ENCODE measurements at places on chromosomes 6 and 20.

DNA sequence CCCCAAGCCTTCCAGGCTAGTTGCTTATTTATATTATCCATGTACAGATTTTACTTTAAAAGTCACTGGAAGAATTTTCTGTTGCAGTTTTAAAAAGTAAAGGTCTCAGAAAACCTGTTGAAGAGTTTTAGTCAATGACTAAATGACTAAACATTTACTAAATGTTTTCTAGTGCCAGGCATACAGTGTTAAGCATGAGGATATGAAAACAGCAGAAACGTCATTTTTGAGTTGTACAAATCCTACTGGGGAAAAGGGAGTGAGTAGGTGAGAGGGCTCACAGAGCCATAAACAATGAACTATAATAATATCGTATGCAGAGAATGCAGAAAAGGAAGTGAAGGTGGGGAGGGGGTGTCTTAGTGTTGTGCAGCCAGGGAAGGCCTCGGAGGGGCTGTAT lies 66.3 kb downstream of the MAN1A1 start:
- no peak for DNase-seq

DNA sequence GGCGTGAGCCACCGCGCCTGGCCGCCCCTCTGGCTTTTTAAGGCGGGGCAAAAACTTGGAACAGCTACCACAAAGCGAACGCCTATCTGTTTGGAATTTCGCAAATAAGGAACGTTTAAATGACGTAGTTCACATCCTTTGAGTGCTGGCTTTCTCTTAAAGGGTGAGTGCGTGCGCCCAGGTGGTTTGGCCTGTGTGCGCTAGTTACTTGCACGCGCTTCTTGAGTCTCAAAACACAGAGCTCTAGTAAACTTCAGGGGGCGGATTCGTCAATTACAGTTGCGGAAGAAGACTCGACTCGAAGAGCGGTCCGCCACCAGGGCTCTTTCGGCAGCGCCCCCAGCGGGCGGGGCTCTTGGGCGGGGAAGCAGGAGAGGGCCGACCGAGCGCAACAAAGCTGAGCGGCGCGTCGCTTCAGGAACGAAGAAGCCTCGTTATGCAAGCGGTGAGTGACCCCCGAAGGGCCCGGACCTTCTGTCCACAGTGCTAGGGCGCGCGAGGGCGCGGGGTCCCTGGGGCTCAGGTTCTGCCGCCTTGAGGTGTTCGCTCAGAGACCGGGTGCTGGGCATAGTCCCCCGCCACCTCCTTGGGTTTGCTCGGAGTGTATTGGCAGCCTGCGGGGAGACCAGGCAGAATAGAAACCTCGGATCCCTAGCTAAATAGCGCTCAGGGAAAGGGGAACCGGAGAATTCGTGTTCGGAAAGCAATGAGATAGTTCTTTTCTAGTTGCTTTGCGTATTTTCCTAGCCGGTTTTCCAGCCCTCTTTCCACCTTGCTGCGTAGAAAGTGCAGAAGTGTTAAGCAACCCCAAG lies at the start of gene SYCP2L:
SYCP2L (plus strand) TSS at position 362 of the 812 bp plus-strand sequence; CDS start at position 437, 75 bp downstream.
- no peak for DNase-seq

GRCh38 chr20:62964700-62965099 lies 12.2 kb downstream of the SLC17A9 start:
- no peak for DNase-seq

GRCh38 chr6:90586546-90586835 lies 381 bp downstream of the MAP3K7 start:
- DNase-seq = no peak

DNA sequence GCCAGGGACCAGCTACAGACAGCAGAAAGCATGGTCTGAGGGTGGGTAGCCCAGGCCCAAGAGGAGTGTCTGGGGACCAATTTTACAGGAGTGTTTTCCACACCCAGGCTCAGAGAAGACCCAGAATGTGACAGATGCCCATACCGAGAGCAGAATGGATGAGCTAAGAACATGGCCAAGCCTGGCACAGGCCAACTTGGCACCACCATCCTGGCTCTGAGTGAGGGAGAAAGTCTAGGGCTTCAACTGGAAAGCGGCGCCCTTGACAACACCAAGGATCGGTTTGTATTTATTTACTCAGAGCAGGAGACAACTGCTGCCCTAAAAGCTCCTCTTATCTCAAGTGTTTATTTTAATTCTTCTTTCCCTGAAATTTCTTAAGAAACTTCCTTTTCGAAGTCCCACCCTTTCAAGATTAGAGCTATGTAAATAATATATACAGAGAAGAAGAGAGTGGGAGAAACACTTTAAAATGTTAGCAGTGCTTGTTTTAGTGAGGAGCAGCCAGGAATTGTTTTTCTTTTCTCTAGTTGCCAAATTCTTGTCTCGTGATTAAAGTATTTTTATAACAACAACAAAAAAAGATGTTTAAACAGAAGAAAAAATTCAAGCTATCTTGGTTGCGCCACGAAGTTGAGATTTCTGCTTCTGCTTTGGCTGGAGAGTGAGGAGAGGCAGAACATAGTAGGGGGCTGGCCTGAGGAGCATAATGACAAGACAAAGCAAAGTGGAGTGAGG lies 16.2 kb downstream of the TNXB start:
- no peak for DNase-seq

- no peak for DNase-seq
Observed at GRCh38 chr20:6122873-6123648, at the start of gene FERMT1. Gene FERMT1, minus strand, starts transcription at chr20:6123030. Its CDS starts 3,476 bp downstream, at chr20:6119554.

DNA sequence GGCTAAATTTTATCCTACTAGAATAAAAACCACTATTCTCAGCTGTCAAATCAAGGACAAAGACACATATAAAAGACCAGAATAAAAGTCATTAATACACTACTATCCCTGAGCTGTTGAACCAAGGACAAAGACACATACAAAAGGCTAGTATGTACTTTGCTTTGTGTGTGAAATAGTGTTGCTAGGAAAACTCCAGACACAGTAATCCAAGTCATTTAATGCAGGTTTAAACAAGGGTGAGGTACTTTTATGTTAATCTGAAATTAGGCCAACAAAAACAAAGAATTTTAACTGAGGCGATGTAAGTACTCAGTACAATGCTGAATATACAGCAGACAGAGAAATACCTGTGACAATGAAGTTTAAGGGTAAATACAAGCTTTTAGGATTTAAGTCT lies 18.9 kb downstream of the GCLC start:
- no peak for DNase-seq

All from activated CD8-positive, alpha-beta memory T cell treated with anti-CD3 and anti-CD28 coated beads for 4 hours (primary cell).